RWPE1 (cell line): ENCODE measurements at places on chromosomes 4 and X.
A peak's percentile ranks its signal among the peaks of the same experiment; 100 is the strongest.

GRCh38 chr4:173380987-173381386, 10.2 kb downstream of the SAP30 start:
- no peak for DNase-seq

DNA sequence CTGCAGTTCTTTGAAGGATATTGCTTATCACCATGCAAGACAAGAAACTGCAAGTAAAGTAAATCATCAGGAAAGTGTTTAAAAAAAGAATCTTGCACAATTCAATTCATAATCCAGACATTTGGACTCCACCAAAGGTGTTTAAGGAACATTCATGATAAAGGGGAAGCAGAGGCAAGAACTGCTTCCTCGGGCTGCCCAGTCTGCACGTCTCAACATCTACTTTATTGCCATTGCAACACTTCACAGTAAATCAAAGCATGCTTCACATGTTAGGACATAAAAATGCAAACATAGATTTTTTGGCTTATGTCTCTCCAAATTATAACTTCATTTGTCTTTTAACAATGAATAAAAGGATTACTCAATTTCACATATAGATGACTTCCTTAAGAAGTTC, 42.5 kb downstream of the MID1 start:
- DNase-seq = no peak

GRCh38 chr4:170979736-170980135, 833.5 kb upstream of the GALNTL6 start:
- DNase-seq = no peak

DNA sequence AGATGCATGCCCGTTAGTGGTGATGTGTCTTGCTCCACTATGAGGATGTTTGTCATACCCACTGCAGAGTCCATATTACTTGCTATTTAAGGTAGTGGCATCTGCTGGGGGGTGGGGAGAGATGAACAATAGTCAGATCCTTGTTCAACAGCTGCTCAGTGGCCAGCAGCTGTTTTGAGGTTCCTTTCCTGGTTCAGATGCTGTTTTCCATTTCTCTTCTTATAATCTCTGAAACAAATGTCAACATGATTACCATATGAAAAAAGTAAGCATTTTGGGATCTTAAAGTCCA, 1567.9 kb upstream of the TENM3 start:
- no peak for DNase-seq

DNA sequence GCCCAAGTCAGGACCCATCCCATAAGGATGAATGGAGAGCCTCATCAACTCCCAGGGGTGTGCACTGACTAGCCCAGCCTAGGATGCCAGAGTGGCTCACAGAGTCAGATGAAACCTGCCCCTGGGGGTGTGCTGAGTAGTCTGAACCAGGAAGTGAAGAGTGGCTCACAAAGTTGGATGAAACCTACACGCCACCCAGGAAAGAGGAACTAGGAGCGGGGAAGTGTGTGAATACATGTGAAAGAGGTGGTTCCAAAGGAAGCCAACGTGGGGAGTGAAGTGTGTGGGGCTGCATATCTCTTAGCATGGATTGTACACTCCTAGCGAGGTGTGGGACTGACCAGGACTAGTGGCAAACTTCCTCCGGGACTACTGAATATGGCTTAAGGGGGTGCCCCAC, 902.1 kb upstream of the NDST4 start:
- no peak for DNase-seq

DNA sequence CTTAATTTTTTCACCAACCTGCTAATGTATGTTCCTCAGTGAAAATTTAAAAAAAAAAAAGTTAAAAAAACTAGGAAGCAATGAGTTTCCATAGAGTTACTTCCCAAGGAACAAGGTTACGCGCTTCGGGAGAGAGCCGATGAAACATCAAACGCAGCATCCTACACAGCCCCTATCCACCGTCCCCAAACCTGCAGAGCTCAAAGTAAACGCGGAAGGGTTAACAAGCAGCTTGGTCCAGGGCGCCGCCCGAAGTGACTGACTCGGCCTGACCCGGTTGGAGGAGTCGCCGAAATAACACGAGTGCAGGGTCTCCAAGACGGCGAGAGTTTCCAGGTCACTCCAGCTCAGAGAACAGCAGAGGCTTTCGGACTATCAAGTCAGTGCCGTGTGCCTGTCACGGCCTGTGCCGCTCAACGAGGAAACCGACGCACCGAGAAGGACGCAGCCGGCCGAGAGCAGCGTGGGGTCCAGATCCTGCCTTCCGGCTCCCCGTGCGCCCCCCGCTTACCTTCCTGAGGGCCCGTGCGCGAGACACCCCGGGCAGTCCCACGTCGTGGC, 512 bp downstream of the NOP14 start:
- DNase-seq = no peak

GRCh38 chr4:26821677-26822503, 38.8 kb upstream of the STIM2 start:
- DNase-seq = no peak

GRCh38 chr4:54754394-54754793, 96.6 kb downstream of the KIT start:
- no peak for DNase-seq

DNA sequence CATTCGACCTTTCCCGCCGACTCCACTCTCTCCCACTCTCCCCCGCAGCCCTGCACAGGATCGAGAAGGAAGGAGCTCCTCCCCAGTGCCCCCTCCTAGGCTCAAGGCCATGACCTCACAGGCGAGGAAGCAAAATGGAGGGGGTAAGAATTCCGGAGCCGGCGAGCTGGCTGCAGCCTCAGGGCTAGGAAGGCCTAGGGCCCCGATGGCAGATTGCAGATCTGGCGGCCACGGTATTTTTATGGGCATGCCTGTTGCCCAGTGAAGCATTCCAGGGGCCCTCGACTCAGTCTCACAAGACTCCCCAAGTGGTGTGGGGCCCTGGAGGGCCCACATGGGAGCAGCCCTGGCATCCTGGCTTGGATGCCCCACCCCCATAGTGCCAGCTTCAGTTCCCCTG, 942 bp upstream of the L1CAM start:
- no peak for DNase-seq

GRCh38 chr4:24094726-24095125, 204.9 kb upstream of the PPARGC1A start:
- DNase-seq = no peak

DNA sequence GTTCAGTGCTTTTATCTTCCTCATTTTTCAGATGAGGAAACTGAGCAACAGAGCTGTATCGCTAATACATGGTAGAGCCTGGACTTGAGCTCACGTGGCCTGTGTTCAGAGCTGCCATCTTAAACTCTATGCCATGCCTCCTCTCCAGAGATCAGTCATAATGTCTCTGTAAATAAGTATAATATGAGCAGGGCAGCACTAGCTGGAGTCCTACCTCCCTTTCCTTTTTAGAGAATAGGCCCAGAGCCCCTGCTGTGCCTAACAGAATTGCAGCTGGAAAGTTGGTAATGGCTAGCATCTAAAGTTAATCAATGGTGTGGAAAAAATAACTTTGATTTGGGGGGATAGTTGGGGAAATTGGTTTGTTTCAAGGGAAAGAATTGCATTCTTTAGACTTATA, 20.4 kb downstream of the CASP6 start:
- no peak for DNase-seq

- DNase-seq = peak; percentile 18
Measured at GRCh38 chr4:137861682-137862081, 329.4 kb upstream of the PCDH18 start.

DNA sequence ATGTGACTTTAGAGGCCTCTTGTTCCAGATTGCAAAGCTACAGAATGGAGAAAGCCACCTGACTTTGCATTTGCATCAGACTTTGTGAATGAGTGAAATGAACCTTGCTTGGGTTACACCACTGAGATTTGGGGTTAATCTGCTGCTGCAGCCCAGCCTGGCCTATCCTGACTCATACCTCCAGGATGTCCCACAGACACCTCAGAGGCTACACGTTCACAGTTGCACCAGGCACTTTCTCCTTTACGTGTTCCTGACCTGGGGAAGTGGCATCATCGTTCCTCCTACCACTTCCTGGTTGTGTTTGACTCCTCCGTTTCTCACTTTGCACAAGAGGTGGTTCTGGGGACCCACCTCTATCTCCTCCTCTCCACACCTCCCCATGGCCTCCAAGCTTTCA, 9.2 kb upstream of the SORCS2 start:
- DNase-seq = no peak

DNA sequence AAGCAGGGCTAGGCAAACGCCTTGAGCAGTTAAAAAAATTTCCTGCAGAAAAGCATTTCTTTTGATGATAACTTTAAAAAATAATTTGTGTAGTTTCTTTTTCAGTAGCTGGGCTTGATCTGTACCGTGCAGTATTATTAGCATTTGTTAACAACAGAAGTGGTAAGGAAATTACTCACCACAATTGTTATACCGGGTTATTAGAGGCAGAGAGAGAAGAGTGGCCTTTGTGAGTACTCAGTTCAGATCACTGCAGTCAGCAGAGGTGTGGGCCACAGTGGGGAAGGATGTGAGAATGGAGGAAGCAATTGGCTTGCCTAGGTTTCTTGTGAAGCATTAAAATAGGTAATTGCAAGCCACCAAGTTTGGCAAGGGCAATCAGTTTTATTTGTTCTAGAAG, 14.3 kb upstream of the IL21 start:
- no peak for DNase-seq

GRCh38 chr4:152044331-152045036, 283.7 kb upstream of the GATB start:
- no peak for DNase-seq

DNA sequence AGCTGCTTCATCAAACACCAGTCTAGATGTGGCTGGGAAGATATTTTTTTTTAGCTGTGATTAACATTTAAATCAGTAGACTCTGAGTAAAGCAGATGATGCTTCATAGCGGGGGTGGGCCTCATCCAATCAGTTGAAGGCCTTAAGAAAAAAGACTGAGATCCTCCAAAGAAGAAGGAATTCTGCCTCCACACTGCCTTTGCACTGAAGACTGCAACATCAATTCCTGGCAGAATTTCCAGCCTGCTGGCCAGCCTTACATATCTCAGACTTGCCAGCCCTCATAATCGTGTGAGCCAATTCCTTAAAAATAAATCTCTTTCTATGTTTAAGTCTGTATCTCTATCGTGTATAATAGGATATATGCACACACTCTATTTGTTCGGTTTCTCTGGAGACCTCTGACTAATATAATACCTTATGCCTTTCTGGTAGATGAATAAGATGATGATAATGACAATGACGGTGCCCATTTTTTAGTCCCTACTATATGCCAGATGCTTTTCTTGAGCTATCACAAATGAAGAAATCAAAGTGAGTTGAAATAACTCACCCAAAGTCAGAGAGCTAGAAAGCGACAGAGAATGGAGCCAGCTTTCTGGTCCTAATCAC, 66.1 kb upstream of the SOD3 start:
- no peak for DNase-seq

GRCh38 chr4:118972167-118972566, 83.5 kb downstream of the SYNPO2 start:
- no peak for DNase-seq

- no peak for DNase-seq
Measured at GRCh38 chrX:129574214-129574613, 34.2 kb downstream of the OCRL start.

DNA sequence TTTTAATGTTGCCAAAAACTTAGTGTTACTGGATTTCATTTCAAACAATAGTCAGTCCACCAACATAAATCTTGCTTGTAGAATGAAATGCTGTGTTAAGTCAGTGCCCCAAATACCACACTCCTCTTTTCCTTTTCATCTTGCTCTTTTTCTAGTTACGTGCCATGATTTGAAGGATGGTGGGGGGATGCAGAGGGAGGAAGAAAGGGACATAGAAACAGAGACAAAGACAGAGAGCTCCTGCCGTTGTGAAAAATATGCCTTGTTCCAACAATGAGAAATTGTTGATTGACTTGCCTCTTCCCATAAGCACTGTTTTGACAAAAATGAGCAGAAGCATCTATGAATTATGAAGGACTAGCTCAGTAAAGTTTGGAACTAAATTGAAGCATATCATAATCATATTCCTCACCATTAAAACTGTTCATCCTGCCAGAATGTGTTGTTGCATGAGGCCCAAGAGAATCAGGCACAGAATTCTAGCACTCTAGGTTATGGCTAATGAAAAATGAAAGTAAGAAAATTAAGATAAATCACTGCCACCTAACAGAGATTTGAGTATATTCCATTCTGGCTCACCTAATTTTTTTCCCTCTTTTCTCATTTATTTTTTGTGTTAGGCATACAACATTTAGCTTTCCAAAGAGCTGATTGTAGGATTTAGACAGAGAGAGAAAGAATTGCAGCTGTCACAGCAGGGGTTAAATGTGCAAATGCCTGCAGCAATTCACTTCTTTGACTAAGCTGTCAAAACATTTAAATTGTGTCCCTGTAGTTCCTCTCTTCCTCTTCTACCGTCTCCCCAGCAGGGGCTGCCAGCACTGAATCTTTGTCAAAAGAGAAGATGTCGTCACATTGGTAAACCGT, 111.6 kb upstream of the PTPN13 start:
- DNase-seq = no peak

- no peak for DNase-seq
Measured at GRCh38 chr4:148239494-148239985, 202.7 kb downstream of the NR3C2 start.

GRCh38 chrX:63750811-63751210, 34.2 kb downstream of the ARHGEF9 start:
- DNase-seq = no peak

DNA sequence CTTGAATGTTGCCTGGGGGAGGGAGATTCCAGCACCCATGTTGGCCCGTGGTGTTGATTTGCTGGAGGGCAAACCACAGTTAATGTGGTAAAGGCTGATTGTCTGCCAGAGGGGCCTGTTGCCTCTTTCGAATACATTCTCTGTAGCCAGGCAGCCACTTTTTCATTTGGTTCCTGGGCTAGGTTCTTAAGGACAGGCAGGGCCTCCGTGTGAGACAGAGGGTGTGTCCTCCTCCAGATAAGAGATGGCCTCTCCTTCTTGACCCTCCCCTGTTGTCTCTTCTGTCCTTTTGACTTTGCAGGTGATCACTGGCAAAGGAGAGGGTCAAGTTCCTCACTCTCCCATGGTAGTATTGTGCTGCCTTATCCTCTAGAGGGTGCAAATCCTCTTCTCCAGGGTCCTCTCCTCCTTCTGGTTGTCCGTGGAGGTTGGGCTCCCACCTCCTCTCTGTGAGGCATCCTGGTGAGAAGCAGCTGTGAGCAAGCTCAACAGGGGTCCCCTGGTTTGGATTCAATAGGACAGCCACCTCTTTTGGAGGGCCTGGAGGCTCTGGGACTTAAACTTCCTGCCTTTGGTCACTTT, 44.9 kb downstream of the ZNF182 start:
- no peak for DNase-seq

GRCh38 chr4:153759407-153760316, at the start of gene RNF175:
TSS of gene RNF175 (minus strand) at chr4:153760024. CDS start at chr4:153759862, 162 bp downstream.
- DNase-seq = no peak

- no peak for DNase-seq
Measured at GRCh38 chr4:185265942-185266341, 56.5 kb downstream of the SNX25 start.

- DNase-seq = no peak
Measured at GRCh38 chrX:44113337-44113736, 140.1 kb upstream of the NDP start.
